ENCODE measurements at places on chromosomes 3 and 15.

- DNase-seq, result no peak
These were observed 397 bp downstream of the PLXND1 start for GRCh38 chr3:129605922-129606635.

GRCh38 chr3:195771646-195772300 is 40.0 kb downstream of the MUC4 start:
- DNase-seq, result no peak

GRCh38 chr15:63596676-63597037 is 530 bp upstream of the FBXL22 start:
- no peak for DNase-seq

GRCh38 chr3:9422712-9423424 is 25.5 kb downstream of the SETD5 start:
- no peak for DNase-seq

DNA sequence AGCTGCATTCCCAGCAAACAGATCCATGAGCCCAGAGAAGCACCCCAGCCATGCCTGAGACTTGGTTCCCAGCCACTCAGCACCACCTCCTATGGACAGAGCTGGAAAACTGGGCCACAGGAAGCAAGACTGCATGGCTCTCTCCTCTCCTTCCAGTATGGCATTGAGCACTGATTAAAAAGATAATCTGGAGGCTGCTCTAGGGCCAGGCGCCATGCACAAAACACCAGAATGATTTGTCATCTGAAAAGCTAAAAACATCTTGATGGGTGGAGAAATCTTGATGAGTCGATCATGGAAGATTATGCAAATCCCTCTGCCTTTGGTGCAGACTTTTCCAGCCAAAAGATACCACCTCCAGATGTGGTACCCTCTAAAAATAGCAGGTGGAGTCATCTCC is 62.7 kb upstream of the MRPS22 start:
- DNase-seq, result no peak

GRCh38 chr3:41434781-41435180 is 235.5 kb downstream of the CTNNB1 start:
- DNase-seq, result no peak

- DNase-seq, result no peak
These were observed 440.1 kb downstream of the GABRG3 start for GRCh38 chr15:27410996-27411605.

GRCh38 chr3:102979682-102980354 is 545.0 kb downstream of the ZPLD1 start:
- no peak for DNase-seq

GRCh38 chr3:136658946-136659682 is 93.1 kb downstream of the STAG1 start:
- DNase-seq, result no peak

Data from activated naive CD4-positive, alpha-beta T cell (primary cell).